Activated CD4-positive, alpha-beta T cell treated with anti-CD3 and anti-CD28 coated beads, Interleukin-2, amount 10 ng/mL, durations not matched to agents 7 days and 5 days (primary cell): ENCODE measurements at places on chromosomes 2 and 18.

- no peak for DNase-seq
Observed at GRCh38 chr18:57087644-57088376, 59.1 kb upstream of the BOD1L2 start.

- DNase-seq = no peak
Observed at GRCh38 chr2:169018390-169018789, 12.7 kb downstream of the ABCB11 start.

DNA sequence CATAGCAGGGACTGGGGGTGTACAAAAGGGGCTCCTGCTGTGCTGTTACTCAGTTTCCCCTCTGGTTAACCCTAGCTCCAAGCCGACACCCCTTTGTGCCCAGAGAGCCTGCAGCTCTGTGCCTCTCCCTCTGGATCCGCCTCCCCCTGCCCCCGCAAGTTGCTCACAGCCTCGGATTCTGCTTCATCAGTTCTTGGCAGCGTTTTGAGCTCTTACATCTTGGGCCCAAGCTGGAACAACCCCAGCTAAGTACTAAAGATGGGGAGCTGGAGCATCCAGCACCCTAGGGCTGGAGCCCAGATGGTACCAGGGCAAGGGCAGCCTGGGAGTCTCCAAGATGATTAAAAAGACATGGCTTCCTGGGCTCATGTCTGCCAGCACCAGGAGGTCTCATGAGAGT is 40.7 kb downstream of the POMC start:
- no peak for DNase-seq

GRCh38 chr2:108396845-108397244 is 19.1 kb downstream of the SULT1C4 start:
- DNase-seq = peak; percentile 20

DNA sequence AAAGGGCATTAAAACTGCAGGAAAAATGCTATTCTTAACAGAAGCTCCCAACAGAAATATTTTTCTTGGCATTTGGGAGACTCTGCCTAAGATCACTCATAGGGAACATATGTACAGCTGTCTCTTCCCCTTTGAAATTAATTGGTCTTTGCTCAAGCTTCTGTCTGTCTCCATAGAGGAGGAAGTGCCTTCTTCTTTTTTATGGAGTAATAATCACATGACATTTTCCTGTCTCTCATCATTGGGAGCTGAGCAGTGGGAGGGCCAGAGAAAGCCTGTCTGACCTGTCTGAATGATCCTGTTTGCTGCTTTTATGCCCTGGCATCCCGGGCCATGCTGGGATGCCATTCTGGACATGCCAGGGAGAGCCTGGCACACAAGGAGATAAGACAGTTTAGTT is 145.6 kb downstream of the AQP4 start:
- DNase-seq = no peak

DNA sequence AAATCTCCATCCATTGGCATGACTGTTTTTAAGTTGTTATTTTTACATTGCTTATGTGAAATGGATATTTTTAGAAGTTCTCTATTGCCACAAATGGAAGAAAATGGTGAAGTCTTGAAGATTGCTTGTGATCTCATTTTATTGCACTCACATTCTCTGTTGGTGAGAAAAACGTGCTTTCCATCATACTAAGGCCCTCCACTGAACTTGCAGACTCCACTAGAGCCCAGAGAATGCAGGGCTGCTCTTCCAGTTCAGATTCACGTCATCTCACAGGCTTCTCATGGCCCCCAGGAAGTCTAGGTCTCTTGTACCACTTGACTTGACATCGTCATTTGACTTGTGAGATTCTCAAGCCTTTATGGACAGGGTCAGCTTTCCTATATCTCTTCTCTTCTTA is 254.8 kb upstream of the COPS8 start:
- no peak for DNase-seq

- DNase-seq = no peak
Observed at GRCh38 chr2:196040218-196040617, 28.4 kb downstream of the DNAH7 start.

DNA sequence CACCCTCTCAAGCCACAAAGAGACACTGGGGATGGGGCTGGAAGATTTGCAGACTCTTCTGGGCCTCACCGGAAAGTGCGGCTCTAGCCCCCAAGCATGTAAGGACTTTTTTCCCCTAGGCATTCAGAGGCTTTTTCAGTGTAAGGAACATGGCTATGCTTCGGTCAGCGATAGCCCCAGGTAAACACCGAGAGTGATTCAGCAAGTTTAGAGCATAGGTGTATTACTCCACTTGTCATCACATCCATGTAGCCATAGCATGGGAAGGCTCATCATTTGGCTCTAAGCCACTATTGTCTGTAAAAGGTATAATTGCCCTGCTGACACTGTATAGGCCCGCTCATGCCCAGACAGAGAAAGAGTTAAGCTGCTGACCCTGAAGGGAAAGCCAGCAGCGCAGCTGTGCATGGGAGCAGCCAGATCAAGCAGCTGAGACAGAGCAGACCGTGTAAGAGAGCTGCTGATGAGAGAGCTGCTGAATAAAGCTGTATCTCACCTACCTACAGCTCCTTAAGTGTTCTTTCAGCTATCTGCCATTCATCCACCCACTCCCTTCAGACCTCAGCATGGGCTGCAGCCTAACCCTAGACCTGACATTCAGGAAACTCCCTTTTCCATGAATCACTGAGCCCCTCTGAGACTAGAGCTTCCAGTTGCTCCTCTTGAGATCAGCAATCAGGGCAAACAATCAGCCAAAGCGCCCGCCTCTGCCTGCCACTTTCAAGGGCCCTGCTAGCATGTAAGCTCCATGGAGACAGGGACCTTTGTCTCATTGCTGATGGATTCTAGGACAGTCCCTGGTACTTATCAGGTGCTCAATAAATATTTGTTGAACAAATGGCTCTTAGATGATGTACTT is 25.5 kb downstream of the LGALSL start:
- no peak for DNase-seq

- no peak for DNase-seq
Observed at GRCh38 chr18:3595369-3596273, 145.6 kb downstream of the TGIF1 start.

DNA sequence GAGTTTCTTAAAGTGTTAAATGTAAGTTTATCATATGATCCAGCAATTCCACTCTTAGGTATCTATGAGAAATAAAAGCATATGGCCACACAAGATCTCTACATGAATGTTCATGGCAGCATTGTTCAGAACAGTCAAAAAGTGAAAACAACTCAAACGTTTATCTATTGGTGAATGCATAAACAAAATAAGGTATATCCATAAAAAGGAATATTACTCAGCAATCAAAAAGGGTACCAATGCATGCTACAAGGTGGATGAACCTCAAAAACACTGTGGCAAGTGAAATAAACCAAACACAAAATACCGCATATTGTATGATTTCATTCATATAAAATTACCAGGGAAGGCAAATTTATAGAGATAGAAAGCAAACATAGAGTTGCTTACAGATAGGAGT is 337.6 kb downstream of the PIK3C3 start:
- no peak for DNase-seq

GRCh38 chr2:104836841-104837240 is 17.1 kb upstream of the POU3F3 start:
- no peak for DNase-seq

DNA sequence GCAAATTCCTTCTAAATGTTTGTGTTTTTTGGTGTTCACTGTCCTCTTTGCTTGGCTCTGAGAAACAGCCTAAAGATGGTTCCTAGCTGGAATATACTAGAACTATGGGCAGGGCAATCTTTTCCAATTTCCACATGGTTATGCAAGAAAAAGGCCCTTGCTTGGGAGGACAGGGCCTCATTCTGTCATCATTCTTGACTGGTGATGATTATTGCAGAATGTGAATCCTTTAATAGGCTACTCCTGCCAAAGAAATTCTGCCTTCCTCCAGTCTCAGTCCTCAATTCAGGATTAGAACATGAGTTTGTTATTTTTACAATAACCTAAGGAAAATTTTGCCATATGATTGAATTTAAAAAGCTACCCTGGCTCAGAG is 218.7 kb downstream of the HNMT start:
- no peak for DNase-seq

DNA sequence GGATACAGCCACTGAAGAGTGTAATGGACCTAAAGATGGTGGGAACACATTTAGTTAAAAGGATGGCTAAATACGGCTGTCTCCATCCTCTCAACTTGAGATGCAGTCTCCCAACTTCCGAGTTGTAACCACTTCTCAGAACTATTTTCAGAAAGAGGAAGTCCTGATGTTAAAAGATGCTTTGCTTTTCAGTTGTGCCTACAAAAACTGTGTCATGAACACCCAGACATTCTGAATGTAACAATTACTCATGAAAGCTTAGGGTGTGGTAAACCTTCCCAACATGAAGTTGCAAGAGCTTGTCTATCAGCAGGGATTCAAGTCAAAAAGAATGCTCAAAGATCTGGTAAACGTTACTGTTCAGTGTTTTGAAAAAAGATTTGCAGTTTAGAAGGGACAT is 147.9 kb downstream of the DOCK10 start:
- DNase-seq = peak; percentile 16

DNA sequence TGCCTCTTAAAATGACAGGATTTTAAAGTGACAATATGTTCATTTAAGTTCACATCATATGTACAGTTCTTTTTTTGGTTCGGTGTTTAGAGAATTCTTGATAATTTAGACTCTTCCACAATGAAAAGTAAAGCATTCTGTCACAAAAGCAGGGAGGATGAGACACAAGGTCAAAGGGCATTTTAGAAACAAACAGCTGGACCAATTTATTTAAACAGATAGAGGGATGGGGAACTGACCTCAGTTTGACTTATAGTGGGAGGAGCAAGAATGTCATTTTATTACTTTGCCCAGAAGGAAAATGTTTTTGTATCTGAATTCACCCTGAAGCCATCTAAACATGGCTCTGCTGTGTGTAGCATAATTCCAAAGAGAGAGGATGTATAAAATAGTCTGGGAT is 128.5 kb downstream of the MEIS1 start:
- DNase-seq = no peak

DNA sequence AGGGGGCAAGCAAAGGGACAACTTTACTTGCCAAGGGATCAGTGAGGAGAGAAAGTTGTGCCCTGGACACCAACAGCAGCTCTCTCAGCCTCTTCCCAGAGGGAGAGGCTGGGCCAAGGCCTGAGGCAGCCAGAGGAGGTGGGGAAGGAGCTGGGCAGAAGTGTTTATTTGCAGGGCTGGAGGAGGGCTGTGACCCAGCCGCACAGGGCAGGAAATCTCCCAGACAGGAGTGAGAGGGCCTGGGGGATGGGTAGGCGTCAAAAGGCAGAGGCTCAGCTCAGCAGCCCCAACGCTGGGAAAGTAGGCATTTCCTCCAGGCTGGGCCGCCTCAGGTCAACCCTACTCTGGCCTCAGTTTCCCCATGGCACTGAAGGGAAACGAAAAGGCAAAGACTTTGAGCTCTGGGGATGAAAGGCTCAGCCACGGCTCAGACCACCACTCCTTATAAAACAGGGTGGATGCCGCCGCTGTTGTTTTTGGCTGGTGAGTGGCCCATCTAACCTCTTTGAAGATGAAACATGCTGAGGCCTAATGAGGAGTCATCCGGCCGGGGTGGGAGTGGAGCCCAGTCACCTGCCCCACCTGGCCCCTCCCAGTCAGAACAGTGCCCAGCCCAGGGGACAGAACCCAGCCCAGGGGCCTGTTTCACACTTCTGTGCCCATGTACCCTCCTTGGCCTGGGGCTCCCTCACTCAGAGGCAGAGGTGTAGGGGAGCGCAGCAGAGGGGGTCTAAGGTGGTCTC is 21.9 kb upstream of the SEMA4C start:
- peak; percentile 37 for DNase-seq

- no peak for DNase-seq
Observed at GRCh38 chr2:200877443-200877842, 11.4 kb downstream of the PPIL3 start.

DNA sequence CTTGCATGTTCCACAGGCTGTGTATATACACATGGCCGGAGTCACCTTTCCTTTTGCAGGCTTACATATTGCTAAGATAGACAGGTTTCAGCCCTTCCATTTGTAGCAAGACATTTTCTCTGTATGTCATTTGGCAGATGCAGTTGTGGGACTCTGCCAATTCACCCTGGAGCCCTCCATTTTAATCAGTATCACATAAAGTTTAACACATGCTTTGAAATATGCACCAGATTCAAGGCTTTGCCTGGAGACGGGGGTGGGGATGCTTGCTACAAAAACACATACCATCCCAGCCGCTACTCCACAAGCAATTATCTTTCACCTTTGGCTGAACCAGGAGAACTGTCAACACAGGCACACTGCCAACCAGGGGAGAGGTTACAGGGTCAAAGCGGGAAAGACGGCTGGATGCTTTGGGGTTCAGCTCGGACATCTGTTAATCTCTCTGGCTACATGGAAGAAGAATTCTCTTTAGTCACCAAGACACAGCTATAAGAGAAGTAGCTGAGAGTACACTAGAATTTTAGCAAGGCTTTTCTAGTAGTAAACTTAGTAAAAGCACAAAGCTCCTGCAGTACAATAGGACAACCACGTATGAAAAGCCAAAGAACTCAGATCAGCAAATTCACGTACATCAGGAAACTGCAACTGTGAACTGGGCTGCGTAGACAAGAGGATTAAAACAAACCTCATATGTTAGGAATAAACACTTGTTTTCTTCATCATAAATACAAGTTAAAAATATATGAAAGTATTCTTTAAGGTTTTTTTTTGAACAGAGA is 130.9 kb downstream of the EXOC6B start:
- DNase-seq = no peak

DNA sequence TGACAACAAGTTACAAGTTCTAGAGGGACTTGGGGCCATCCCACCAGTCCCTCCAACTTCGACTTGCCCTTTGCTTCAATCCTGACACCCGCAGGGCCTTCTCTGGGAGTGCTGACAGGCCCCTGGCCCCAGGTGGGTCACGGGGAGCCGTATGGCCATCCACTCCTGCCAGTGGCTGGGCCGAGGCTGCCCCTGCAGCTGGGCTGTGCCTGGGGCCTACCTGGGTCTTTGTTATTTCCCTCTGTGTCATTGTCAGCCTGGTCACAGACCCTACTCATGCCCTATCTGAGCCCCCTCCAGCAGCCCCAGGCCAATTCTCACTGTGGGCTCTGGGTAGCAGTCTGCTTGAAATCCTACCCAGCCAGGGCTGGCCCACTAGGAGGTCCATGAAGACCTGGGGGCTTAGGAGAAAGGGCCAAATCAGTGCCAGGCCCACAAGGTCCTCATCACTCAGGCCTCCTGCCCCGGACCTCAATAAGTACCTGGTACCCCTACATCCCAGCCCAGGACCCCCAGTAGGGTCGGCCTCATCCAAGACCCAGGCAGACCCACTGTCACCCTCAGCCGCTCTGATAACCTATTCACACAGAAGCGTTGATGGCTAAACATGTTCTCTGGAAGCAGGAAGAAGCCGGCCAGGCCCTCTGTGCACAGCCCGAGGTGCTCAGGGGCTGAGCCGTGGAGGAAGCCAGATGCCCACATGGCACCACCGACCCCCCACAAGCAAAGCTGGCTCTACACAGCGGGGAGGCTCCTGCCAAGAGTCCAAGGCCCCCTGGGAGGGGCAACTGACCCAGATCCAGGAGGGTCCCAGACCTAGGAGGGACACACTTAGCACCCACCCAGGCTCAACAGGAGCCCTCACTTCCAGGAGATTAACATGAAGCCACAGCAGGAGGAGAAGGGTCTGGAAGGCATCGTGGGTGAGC is 57.7 kb downstream of the BIN1 start:
- DNase-seq = no peak

GRCh38 chr18:77165503-77166188 is 33.1 kb upstream of the MBP start:
- DNase-seq = no peak

GRCh38 chr18:13392899-13393298 is 174.3 kb downstream of the LDLRAD4 start:
- DNase-seq = no peak
